ENCODE measurements at places on chromosomes 4 and X.

- peak; percentile 7 for DNase-seq
Observed at GRCh38 chrX:39214387-39215126, 413.3 kb downstream of the MID1IP1 start.

GRCh38 chrX:130793975-130794374 lies 109.0 kb downstream of the ENOX2 start:
- DNase-seq: no peak

DNA sequence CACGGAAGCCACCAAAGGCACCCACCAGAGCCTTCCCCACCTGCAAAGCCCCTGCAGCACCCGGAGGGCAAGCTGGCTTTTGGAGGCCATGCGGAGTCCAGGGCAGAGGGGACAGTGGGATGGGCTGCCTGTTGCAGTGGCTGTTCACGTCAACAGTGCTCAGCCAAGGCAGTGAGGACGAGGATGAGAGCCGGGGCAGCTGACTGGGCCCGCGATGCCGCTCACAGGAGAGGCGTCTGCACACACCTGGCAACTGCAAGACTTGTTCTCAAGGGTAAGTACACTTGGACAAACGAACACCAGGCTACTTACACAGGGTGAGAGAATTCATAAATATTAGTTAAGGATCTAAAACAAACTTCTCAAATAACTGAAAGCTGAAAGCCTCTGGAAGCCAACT lies 19.6 kb downstream of the FGFR3 start:
- DNase-seq: no peak

DNA sequence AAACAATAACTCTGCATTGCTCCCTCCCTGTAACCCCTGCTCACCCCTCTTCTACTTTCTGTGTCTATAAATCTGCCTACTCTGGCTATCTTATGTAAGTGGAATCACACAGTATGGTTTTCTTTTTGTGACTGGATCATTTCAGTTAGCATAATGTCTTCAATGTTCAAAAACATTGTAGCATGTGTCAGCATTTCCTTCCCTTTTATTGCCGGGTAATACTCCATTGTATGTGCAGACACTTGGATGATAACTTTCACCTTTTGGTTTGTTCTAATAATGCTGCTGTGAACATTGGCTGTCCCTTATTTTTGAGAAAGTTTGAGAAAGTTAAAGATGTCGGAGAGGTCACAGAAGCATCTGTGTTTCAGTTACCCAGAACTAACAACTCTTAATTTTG lies 60.6 kb upstream of the TLR2 start:
- DNase-seq: no peak

DNA sequence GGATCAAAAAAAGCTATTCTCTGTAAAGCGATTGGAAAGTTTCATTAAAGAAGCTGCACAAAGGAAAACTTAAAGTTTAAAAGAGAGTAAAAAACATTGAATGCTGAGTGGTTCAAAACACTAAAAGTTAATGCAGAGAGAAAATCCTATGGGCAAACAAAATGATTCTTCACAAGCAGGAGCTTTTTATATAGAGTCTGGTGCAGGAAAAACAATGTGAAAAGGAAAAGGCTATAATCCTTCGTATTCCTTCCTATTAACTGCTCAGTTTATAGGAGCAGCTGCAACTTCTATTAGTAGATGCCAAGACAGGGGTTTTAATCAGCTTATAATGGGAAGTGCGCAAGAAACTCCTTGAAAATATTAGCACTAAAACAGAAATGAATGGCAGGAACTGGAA lies 100.7 kb downstream of the PDGFC start:
- DNase-seq: no peak

- no peak for DNase-seq
Observed at GRCh38 chr4:78880874-78881492, 58.3 kb downstream of the PAQR3 start.
